Hypothalamus (tissue), 51 donors: ENCODE measurements at places on chromosomes 5 and 9.

DNA sequence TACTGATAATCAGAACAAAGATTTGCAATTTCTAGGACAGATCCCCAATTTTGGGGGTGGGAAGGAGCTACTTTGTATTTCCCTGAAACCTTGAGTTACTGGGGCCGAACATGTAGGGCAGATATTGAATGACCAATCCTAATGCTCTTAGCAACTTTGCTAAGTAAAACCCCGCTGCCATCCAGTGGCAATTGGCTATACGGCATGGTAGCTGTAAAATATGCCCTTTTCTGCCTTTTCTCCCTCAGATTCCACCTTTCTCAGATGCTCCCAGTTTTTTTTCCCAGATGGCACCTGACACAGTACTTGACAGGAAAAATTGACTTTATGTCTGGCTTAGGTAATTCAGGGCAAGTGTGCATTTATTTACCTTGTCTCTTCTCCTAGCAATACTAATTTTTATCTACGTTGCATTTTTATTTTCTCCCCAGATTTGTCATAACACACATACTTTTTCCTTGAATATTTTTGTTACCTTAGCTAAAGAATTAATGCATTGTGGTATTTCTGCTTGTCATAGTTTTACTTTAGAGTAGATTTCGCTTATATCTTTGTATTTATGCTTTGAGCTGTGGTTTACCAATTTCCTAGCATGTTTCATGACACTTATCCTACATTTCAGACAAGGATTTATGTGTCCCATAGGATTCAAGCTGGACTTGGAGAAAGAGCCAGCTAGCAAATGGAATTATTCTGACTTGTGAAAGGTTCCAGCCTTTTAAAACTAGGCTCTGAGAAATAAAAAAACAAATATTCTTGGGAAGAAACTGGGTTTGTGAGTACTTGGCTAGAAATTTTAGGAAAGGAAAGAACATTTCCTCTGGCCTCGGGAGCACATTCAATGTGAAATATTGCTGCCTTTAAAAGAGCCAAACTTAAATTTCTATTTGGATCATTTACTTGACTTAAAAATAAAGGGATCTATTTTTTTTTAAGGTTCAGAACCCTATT is 37.4 kb downstream of the PIK3R1 start:
- peak; percentile 35 for DNase-seq

DNA sequence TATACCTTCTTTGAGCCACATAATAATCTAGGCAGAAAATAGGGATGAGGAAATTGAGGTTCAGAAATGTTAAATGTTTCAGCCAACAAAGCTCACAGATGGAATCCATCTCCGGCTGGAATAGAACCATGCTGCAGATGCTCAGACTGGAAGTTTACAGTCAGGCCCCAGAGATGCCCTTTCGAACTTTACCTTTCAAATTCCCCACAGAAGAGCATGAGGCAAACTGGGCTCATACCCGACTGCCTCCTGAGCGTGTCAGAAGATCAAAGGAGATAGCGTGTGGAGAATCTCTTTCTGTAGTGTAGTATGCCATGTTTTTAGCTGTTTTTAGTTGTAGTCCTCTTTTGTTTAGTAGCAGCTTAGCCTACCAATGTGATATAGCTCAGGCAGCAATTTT is 72.0 kb upstream of the DAP start:
- no peak for DNase-seq

DNA sequence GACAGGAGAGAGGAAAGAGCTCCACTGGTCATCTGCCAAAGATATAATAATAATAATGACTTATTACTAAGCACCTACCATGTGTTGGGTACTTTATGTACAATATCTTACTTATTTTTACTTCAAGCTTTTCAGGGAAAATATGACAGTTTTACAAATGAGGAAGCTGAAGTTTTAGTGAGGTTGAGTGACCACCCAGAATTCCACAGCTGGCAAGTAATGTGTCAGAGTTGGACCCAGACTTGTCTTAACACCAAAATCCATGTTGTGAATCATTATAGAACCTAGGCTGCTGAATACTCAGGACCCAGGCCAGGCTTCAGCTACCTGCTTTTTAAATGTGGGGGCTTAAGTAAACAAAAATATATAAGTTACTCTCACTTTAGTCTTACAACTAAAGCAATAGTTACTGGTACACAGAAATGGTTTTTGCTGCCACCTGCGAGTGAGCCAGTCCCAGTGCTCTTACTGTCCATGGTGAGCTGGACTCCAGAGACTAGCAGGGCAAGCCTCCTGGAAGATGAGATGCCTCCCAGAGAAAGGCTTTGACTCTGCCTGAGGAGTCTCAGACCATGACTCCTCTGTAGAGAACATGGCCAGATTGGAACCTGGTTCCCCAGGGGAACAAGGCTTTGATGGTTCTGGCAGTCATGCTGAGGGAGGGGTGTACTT is 29.9 kb downstream of the RUSC2 start:
- no peak for DNase-seq

- no peak for DNase-seq
Measured at GRCh38 chr5:112641515-112642110, 96.1 kb upstream of the APC start.

- no peak for DNase-seq
Measured at GRCh38 chr5:139306197-139306596, 12.7 kb downstream of the MATR3 start.
